Stimulated activated CD4-positive, alpha-beta T cell treated with anti-CD3 and anti-CD28 coated beads, Interleukin-4, amount 100 ng/mL, for 4 hours (primary cell): ENCODE measurements at places on chromosomes 12 and 14.
A peak's percentile ranks its signal among the peaks of the same experiment; 100 is the strongest.

DNA sequence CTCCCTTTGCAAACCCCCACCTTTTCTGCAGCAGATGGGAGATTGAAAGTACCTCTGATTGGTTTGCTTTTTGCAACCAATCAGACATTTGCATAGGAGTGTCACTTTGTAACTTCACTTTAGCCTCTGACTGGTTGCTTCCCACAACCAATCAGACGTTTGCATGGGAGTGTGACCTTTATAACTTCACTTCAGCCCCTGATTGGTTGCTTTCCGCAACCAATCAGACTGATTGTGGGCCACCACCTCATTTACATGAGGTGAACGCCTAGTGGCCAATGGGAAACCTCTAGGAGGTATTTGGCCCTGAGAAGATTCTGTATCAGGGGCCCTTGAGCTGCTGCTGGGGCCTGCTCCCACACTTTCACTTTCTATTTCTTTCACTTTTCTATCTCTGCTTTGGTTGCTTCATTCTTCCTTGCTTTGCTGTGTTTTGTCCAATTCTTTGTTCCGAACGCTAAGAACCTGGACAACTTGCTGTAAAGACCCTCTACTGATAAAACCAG, 106.0 kb upstream of the PRICKLE1 start:
- DNase-seq, result no peak

DNA sequence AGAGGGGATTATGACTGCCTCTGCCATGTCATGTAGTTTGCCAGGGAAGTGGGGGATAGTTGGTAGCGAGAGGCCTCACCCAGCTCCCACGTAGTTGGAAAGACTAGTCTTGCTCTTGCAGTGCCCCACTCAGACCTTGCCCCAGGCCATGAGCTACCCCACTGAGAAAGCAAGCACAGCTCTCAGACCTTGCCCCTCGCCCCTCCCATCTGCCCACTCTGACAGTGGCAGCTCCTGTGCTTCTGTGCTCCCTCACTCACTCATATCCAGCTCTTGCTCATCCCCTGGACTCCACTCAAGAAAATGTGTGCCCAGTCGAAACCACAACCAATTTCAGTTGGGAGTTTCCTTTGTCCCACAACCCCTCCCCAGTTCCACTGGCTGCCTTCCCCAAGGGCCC, 55.5 kb upstream of the BDKRB2 start:
- no peak for DNase-seq

- DNase-seq, result peak; percentile 44
Measured at GRCh38 chr14:61420326-61420725, 98.9 kb downstream of the PRKCH start.

GRCh38 chr12:43444940-43445564, 107.0 kb downstream of the ADAMTS20 start:
- DNase-seq, result peak; percentile 10

DNA sequence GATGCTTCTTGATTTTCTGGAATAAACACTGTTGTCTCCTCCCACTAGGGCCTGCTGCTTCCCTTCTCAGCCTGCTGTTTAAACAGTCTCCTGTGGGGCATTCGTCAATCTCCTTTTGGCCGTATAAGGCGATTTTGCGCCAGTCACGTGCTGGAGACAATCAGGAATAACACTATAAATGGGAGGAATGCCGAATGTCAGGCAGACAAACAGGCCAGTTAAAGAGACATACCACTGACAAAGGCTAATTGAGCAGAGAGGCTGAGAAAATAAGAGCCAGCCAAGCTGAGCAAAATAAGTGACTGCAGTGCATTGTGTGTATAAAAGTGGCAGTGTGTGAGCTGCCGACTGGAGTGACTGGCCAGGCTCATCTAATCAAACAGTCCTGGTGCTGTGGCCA, 23.3 kb downstream of the DMAC2L start:
- DNase-seq, result no peak
